ENCODE measurements at places on chromosomes 12 and 14.

- DNase-seq, result no peak
Observed at GRCh38 chr12:27576667-27577347, 52.8 kb downstream of the PPFIBP1 start.

- DNase-seq, result no peak
Observed at GRCh38 chr12:18171571-18171970, 81.6 kb upstream of the RERGL start.

GRCh38 chr12:54294152-54294952, 6.5 kb downstream of the NFE2 start:
- DNase-seq, result no peak

GRCh38 chr12:19186722-19187661, 57.5 kb downstream of the PLEKHA5 start:
- DNase-seq, result no peak

DNA sequence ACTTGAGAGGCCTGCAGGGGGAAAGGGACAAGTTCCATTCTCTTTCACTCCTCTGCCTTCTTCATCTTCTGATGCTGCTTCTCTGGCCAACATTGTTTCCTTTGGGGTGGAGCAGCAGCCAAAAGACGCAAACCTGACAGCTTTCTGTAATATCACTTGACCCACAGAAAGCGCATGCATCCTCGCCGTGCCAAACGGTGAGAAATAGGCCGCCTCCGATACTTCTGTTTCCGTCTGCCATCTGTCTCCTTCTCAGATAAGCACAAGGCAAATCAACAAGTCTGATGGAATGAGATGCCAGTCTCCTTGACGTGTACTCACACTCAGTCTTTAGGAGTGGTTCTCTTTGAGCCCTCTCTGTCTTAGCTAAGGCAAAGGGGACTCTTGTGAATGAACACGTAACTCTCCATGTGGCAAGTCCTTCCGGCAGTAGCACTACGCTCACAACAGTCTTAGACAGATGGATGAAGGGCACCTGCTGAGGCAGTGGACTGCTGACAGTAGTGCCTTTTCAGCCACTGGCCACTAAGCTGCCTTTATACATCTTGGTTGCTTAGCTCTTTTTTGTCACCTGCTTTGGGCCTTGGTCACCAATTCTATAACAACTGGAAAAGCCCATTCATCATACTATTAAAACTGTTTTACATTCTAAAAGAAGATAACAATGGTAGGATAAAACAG, 214.1 kb downstream of the FBXL14 start:
- DNase-seq, result no peak

- DNase-seq, result no peak
Observed at GRCh38 chr12:132179431-132180362, 35.4 kb downstream of the NOC4L start.

- no peak for DNase-seq
Observed at GRCh38 chr12:43973385-43973784, 137.5 kb downstream of the TMEM117 start.

Measured in AG04450 (cell line).